ENCODE measurements at places on chromosomes 1 and 21.

- no peak for DNase-seq
Observed at GRCh38 chr1:234953655-234954405, 174.8 kb downstream of the TOMM20 start.

DNA sequence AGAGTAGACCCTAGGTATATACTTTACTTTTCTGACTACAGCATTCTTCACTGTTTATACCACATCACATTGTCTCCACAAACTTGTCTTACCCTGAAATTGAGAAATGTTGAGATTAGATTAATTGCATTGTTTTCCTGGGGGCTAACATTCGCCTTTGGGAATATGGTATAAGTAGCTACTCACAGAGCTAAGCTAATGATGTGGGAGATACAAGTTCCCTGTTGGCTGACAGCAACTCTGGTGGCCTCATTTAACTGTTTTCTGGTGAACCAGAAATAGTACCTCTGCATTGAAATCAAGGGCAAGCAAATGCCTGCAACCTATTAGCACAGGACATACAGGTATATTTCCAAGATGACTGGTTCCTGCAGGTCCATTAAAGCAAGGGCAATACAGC, 13.2 kb upstream of the VCAM1 start:
- no peak for DNase-seq

- no peak for DNase-seq
Observed at GRCh38 chr1:217117973-217118465, 394.8 kb upstream of the ESRRG start.

DNA sequence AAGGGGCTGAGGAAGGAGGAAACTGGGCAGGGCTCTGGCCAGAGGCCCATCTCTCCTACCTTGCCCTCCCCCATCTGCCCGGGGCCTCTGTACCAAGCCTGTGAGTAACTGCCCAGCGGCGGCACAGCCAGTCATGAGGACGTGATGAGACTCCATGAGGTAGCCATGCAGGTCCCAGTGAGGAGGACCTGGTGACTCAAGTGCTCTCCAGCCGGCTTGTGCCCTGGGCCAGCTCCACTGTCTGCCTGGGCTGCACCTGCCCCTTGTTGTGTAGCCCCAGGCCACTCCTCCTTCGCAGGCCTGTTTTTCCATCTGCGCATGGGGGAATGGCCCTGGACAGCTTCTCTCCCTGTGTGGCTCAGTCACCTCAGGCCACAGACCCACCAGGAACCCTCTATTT, 42.0 kb upstream of the PADI1 start:
- DNase-seq = no peak

DNA sequence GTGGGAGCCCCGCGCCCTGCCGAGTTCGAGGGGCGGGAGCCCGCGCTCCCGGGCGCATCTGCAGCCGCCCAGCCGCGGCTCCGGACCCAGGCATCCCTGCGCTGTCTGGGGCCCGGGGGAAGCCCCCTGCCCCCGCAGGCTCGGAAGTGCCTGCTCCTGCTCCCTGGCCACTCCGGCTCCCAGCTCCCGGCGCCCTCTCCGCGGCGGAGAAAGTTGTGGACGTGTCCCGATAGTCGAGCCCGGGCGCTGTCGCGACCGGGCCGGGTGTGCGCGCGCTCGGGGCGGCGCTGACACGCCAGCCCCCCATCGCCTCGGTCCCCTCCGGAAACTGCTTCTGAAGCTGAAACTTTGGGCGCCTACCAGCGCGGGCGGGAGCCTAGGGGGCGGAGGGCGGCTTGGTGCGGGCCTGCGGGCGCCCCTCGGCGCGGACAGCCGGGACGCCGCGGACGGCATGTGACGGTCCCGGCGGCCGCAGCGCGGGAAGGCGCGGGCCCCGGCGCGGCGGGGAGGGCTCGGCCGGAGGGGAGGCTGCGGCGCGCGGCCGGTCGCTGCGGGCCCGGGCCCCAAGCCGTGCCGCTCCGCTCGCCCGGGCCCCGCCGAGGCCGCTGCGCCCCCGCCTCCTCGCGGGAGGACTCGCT, 515 bp downstream of the MAN1C1 start:
- no peak for DNase-seq

DNA sequence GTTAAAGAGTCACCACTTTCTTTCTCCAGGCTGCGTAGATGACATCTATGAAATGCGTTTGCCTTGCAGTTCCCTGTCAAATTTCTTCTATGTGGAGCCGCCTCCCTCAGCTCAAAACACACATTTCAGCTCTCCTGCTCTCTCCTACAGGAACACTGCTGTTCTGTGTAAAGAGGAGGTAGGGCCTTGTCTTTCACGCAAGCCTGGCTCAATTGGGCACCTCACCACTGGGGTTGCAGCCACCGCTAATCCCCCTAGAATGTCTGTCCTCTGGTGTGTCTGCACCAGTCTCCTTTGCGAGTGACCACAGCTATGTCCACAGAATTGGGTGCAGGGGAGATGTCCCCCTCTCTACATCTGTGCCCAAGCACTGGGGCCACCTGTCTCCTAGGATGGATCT, 31.8 kb upstream of the CFHR4 start:
- DNase-seq = no peak

GRCh38 chr1:59672851-59673572, 141.7 kb upstream of the HOOK1 start:
- DNase-seq = no peak

DNA sequence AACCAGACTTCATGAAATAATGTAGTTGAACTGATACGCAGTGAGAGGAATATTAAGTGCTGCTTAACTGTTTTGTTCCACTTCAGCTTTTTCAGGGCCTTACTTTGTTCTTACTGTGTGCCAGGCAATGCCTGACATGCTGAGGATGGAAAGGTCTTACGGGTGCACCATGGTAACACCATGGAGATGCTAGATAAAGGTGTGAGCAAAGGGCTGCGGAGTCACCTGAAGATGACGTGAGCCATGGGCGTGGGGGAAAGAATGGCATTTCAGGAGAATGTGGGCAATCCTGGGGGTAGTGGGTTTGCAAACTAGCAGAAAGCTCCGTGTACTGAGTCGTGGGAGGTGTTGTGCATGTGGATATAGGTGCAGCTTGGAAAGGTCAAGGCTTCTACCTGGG, 27.3 kb downstream of the MAN1C1 start:
- DNase-seq = no peak

GRCh38 chr21:19547951-19548840, 1144.6 kb upstream of the TMPRSS15 start:
- DNase-seq = no peak

- no peak for DNase-seq
Observed at GRCh38 chr1:182337736-182338571, 53.6 kb downstream of the GLUL start.

DNA sequence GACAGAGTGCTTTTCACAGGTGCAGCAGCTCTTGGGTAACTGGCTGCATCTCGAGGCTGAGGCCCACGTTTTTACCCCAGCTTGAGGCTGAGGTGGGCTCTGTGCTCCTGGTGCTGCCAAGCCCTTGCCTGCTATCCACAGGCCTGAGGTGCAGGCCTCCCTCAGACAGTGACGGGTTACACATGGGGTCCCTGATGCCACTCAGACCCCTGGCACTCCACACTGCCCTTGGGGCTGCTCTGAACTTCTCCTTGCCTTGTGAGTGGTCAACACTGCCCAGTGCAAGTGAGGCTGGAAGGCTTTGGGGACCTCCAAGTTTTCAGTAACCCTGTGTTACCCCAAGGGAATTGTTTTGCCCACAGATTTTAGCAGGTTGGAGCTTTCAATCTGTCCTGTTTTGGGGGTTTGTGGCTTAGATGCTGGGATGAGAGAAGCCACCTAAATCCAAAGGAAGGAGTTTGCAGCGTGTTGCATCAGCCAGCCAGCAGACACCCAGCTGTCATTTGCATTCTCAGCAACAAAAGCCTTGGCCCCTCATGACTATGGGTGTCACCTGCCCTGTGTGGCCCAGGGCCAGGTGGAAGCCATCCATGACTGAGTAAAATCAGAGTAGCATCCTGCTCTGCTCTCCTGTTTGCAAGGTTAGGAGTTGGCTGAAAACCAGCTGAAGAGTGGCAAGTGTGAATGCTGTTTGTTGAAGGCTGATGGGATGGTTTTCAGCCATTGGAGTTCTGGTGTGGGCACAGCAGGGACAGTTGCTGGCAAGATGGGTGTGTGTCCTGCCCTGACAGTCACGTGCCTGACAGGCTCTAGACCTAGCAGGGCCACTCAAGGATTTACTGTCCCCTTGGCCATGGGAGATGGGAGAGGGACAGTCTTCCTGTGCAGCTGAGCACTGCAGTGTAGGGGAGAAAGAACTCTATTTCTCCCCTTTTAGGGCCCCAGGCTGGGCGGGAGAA, 3.2 kb downstream of the RNF187 start:
- DNase-seq = no peak
